ENCODE measurements at places on chromosomes 4 and X.

GRCh38 chrX:1407035-1407434 lies 15.1 kb upstream of the SLC25A6 start:
- DNase-seq, result no peak

GRCh38 chrX:113059714-113060113 lies 219.1 kb upstream of the AMOT start:
- no peak for DNase-seq

DNA sequence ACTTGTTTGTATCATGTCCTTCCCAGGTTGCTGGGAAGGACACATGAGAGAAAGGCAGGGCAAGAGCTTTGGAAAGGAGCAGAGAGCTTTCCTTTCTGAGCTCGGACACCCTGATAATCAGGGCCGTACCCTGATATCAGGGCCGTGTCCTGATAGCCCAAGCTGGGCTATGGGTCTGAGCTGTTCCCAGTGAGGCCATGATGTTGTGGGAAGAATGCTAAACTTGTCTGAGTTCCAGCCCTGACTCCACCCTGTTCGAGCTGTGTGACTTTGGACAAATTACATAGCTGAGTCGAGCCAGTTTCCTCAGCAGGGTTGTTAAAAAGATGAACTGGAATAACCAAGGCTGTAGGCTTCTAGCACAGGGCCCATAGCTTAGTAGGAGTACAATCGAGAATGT lies 3.3 kb upstream of the CXCR3 start:
- no peak for DNase-seq

DNA sequence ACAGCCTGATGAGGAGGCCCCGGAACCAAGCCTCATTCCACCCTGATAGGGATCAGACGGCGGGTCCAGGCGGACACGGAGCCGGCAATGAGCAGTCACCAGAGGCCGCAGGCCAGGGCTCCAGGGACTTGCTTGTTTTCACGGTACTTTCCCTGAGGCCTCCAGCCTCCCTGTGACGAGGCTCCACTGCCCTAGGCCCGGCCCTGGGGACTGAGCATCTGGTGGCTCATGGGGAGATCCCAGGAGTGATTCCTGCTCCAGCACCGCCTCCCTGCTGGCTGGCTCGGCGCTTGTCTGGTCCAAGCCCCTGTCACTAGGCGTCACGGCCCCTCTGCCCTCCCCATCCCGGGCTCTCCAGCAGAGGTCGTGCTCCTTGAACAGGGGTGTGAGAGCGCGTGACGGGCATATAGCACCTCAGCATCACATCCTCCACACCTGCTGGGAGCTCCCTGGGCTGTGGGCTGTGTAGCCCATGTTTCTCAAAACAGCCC lies 14.1 kb downstream of the HTRA3 start:
- DNase-seq, result no peak

DNA sequence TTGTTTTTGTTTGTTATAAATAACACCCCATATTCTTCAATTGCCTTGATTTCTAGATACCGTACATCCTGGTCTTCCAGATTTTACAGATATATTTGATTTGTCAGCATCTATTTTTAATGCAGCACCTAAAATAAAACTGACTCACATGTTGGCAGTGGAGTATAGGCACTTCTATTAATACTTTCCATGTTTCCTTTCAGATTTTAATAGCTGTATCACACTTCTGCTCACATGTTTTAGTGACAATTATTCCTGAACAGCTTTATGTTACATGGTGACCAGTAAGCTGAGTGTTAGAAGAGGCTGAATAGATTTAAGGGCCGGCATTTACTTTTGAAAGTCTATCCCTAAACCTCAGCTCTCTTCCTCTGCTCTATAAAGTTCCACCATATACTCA lies 46.1 kb downstream of the C4orf46 start:
- no peak for DNase-seq

DNA sequence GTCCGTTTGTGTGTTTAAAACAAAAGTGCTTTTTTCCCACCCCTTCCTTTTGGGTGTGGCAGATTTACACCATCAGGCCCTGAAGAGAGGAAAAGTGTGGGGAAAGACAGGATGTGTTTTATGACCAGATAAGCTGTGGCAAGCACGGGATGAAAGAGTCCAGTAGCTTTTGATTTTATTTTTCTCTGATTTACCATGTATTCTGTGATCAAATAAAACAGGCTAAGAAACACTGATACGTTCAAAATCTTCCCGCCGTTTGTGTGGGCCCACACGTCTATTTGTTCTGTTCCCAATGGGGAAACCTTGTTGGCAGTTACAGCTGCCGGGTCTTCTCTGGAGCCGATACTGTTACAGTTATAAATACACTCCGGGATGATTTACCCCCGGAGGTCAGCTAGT lies 10.8 kb downstream of the LRP2BP start:
- DNase-seq, result no peak

DNA sequence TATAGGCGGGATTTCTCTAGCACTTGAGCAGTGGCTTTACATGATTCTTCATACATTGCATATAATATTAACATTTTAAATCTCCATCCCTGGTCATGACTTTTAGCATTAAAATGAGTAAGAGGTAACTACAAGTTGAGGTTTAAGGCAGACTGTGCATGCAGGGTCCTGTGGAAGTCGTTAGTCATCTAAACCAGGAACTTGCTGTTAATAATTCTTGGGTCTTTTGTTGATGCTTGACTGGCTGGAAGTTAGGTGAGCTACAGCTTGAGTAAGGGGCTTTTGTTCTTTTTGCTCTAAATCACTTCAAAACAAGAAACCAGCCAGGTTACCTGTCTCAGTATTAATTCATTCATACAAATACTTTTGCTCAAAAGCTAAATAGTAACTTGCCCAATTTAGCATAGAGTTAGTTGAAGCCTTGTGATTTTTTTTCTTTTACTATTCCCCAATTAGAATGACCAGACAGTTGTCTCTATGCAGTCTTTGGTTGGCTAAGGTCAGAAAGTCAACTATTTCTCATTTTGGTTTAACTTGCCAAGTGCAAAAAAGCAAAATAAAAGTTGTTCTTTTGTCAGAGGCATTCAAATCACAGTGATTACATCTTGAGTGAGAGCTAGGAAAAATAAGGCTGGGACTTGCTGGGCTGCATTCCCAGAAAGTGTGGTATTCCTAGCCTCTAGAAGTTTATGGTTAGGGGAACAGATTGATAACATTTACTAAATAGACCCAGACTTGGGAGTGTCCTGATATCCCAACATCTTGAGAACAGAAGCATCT lies 516.9 kb downstream of the PDHA2 start:
- DNase-seq, result no peak

DNA sequence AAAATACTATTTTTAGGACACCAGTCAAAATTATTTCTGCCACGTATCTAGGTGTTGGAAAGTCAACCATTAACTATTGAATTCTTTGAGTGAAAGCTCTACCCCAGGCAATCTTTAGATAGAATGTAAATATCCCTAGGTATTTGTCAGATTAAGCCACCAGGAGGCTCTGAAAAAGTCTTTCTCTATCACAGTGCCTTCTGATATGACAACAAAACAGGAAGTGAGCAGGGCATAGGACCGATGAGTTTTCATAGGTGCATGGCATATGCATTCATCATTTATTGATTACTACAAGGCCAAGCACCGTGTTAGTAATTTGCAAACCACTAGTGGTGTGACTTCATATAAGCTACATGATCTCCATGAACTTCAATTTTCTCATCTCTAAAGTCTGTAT lies 333.6 kb upstream of the F9 start:
- no peak for DNase-seq

DNA sequence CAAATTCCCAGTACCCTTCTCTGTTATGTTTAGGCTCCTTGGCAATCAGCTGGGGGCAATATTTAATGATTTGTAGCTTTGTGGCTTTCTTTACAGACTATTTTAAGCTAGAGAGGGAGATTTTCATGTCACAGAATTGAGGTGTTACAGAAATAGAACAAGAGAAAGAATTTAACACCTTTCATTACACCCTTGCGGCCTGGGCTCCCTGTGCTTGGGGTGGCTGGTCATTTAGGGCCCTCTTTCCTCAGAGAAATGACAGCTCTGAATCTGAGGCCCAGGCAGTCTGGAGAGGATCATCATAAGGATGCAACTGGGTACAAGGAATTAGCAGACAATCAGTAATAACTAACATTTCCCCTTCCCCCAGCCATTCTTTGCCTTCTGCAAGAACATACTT lies 104.5 kb upstream of the INTU start:
- DNase-seq, result no peak

GRCh38 chr4:79338148-79338547 lies 12.3 kb upstream of the NAA11 start:
- no peak for DNase-seq
